NCI-H2227 treated with DMSO at 0.1 percent for 48 hours (cell line): ENCODE measurements at places on chromosomes 12 and 14.

- DNase-seq, result no peak
These were observed 900 bp downstream of the NOP2 start for GRCh38 chr12:6567112-6567670.

DNA sequence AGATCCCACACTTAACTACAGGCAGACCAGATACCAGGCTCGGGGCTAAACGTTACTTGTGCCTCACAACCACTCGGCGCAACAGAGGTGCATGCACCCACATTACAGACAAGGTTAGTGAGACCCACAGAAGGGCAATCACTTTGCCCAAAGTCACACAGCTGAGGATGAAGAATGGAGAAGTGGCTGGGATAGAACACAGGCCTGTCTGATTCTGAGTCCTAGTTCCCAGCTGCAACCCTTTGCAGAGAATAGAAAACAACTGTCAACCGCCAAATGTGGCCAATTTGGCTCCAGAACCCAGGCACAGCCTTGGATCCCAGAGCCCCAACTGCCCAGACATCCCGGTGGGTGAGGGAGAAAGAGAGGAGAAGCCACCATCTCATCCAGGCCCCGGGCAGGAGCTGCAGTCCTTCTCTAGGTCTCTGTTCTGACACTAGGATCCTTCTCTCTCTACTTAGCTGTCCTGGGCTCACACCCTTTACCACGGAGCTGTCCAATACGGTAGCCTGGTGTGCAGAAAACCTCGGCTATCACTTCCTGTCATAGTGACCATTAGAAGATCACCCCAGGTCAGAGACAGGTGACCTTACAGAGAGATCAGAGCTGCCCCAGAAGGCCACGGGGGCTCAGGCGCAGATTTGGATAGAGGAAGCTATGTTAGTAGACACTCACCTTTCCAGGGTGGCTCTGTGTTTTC lies 59.1 kb downstream of the FAM222A start:
- no peak for DNase-seq

GRCh38 chr14:103753774-103754173 lies 38.2 kb downstream of the ZFYVE21 start:
- DNase-seq, result no peak

DNA sequence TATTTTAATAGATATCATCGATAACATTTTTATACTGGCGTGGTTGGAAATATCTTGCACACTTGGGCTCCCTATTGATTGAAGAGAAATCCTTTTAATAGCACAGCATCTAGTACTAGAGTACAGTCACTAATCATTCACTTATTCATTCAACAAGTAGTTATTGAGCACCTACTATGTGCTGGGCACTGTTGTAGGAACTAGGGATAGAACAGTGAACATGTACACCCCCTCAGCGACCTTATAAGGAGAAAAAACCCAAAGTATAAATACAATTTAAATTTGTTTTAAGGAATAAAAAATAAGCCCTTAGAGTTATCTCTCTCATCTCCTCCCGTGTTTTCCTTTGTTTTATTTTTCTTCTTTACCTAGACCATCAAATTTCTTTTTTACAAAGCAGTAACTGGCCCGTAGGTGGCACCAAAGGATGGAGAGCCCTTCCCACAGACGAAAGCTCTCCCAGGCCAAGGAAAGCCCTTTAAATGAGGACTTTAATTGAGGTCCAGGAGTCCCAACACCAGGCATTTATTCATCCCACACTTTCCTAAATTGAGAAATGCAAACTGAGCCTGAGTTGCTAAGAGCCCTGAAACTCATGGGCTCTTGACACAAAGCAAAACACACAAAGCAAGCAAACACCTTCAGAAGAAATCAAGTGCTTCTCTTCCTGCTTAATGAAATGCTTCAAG lies 29.0 kb downstream of the PEBP1 start:
- peak; percentile 25 for DNase-seq

DNA sequence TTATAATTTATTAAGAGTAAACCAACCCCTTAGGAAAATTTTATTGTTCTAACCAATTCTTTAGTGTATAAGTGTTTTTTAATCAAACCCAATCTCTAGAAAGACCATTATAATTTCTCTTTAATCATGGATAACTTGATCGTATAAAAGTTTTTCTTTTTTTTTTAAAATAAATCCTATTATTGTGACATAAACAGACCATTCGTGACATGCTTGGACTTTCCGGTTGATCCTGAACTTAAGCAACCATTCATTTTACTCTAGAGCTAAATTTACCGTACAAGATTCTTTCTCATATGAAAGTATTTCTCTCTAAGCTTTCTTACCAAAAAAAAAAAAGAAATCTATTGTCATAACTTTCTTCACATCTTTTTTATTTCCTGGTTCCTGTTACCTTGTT lies 32.6 kb upstream of the SLC38A4 start:
- DNase-seq, result no peak

DNA sequence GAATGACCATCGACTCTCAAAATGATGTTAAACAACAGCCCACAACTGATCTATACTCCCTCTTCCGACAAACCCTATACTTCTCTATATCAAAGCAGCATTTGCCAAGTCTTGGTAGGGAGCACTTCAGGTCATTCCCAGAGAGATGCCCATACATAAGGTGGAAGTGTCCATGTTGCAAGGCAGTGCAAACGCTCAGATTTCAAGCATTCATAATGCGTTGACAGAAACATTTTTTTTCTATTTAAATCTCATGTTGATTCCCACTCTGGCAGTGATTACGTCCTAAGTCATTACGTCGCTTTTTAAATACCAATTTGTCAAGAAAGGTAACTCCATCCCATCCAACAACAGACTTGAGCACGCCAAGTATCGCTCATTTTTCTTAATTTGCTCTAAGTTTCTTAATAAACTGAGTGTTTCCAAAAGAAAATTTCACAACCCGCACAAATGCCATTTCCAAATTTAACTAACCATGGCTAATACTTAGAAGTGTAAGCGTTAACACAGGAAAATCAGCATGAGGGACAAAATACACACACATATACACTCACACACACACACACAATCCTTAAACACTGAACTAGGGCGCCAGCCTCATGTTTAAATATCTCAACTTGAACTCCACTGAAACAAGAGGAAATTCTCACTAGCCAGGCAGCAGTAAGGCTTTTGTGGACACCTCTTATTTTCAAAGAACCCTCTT lies 1.1 kb downstream of the GXYLT1 start:
- peak; percentile 11 for DNase-seq

DNA sequence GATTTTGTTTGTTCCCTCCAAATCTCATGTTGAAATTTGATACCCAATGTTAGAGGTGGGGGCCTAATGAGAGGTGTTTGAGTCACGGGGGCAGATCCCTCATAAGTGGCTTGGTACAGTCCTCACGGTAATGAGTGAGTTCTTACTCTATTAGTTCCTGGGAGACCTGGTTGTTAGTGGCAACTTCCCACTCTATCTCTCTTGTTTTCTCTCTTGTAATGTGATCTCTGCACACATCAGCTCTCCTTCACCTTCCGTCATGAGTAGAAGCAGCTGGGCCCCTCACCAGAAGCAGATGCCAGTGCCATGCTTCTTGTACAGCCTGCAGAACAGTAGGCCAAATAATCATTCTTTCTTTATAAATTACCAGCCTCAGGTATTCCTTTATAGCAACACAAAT lies 29.6 kb upstream of the KCNK10 start:
- DNase-seq, result no peak

- DNase-seq, result no peak
These were observed 50.1 kb downstream of the PHLDA1 start for GRCh38 chr12:75981247-75982168.

GRCh38 chr14:21057803-21058675 lies at the start of gene RNASE8:
Gene RNASE8, plus strand, starts transcription at chr14:21057822. Its CDS starts 71 bp downstream, at chr14:21057893.
- DNase-seq, result no peak

- DNase-seq, result no peak
These were observed 136.9 kb downstream of the SLC38A1 start for GRCh38 chr12:46131732-46132469.

- DNase-seq, result no peak
These were observed 153.1 kb downstream of the TMEM117 start for GRCh38 chr12:43988838-43989560.

GRCh38 chr14:53622447-53622846 lies 334.2 kb downstream of the BMP4 start:
- no peak for DNase-seq

DNA sequence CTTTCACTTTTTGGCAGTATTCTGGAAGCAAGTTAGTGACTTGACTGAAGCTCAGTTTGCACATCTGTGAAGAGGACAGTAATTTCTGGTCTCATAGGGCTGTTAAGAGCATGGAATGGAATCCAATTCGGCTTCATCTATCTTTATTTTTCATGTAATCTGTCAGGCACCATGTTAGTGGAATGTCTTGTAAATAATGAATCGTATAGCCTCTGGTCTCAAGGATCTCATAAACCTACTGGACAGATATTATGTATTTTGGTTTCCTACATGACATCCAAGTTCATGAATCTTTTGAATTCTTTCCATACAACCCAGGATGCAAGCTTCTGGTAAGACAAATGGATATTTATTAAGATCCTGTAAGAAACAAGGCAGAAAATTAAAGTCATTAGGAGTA lies 24.0 kb downstream of the TMTC2 start:
- DNase-seq, result no peak

DNA sequence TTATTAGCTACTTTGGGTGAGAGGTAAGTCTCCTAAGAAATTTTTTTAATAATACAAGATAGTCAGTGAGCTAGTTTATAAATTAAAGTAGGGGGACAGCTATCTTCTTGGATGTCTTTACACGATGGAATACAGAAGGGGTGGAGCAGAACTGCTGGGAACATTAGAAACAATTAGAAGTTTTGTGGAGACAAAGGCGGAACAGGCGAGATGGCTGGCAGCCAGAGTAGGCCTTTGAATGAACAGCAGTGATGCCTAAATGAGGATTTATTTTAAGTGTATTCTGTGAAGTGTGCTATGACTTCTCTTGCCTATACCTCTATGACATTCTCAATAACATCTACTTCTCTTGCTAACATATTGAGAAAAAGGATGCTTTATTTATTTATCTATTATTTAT lies 1345.3 kb upstream of the SEL1L start:
- no peak for DNase-seq

DNA sequence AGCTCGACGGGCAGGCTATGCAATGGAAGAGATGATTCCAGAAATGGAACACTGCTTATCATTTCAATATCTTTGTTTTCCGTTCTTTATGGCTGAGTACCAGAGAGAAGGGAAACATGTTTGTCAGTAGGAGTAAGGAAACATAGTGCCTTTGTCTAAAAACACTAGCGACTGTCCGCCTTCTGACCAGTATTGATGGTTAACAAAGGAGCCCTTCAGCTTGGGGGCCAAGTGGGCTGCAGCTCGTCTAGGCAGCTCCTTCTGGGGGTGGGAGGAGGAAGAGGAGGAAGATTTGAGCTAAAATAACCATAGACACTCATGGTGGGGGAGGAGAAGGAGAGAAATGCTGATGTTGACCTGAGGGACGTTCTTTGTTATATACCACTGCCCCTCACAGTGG lies 15.0 kb downstream of the COQ5 start:
- no peak for DNase-seq

GRCh38 chr12:84594157-84594556 lies 318.4 kb downstream of the SLC6A15 start:
- DNase-seq, result no peak

GRCh38 chr12:104566244-104566993 lies 109.7 kb downstream of the CHST11 start:
- DNase-seq, result no peak

GRCh38 chr14:99454246-99454645 lies 26.4 kb downstream of the SETD3 start:
- DNase-seq, result no peak

- no peak for DNase-seq
These were observed 4.6 kb upstream of the HIP1R start for GRCh38 chr12:122830517-122831214.

DNA sequence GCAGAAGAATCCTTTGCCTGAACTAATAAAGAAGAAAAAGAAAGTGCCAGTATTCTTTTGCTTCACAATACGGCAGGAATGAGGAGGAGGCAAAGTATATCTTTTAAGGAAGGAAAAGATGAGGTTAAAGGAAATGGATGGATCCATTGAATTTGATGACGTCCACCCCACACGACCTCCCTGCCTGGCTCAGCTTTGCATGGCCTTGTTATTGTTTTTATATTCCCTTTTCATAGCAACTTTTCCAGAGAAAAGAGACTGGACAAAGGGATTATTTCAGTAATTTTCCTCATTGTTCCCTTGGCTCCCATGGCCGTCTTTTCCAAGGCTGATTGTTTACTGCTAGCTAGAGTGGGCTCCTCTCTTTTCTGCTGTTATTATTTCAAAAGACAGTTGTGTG lies 123.2 kb upstream of the SEL1L start:
- DNase-seq, result no peak

DNA sequence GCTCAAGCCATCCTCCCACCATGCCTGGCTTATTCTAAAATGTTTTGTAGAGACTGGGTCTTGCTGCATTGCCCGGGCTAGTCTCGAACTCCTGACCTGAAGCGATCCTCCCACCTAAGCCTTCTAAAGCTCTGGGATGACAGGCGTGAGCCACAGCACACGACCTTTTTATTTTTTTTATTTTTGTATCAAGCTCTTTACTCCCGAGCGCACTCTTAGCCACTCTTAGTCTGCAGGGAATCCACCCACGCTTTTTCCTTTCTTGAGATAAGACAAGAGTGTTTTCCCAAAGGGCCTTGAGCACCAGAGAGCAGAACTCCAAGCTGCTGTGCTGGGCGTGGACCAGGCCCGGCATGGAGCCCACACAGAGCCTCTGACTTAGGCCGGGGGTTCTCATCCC lies 23.4 kb downstream of the MAP1LC3B2 start:
- DNase-seq, result no peak

GRCh38 chr14:96037891-96038557 lies 1.1 kb upstream of the C14orf132 start:
- no peak for DNase-seq

GRCh38 chr12:52771505-52771904 lies 5.6 kb downstream of the KRT76 start:
- DNase-seq, result no peak

DNA sequence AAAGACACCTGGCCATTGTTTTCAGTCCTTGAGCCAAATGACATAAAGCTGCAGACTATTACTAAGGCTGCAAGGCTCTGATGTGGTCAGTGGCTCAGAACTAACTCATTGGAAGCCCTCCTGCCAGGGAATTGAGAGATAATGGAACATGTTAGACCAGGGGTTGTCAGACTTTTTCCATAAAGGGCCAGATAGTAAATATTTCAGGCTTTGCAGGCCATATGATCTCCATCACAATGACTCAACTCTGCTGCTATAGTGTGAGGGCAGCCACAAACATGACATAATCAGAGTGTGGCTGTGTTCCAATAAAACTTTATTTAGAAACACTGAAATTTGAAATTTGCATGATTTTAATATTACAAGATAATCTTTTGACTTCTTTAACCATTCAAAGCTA lies 140.3 kb downstream of the TMEM30B start:
- DNase-seq, result no peak

DNA sequence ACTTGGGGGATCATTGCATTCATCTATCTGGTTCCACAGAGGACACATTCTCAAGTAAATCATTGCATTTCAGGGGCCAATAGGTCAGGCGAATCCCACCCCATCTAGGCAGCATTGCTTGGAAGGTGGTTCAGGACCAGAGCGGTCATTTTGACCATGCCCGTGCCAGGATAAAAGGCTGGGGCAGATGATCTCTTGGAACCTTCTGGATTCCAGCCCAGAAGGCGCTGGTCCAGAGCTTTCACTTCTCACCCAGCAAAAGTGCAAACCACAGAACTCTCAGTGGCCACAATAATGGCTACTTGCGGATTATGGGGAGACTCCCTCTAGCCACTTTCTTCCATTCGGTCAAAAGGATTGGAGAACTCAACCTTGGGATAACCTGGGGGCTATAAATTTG lies 595 bp upstream of the KRT85 start:
- DNase-seq, result no peak
